ENCODE measurements at places on chromosomes 13 and 19.

GRCh38 chr19:3024509-3024869, 4.6 kb downstream of the TLE2 start:
- no peak for ATAC-seq

- ATAC-seq: peak; percentile 85
These were observed 8.4 kb upstream of the KCTD4 start for GRCh38 chr13:45209229-45209628.

DNA sequence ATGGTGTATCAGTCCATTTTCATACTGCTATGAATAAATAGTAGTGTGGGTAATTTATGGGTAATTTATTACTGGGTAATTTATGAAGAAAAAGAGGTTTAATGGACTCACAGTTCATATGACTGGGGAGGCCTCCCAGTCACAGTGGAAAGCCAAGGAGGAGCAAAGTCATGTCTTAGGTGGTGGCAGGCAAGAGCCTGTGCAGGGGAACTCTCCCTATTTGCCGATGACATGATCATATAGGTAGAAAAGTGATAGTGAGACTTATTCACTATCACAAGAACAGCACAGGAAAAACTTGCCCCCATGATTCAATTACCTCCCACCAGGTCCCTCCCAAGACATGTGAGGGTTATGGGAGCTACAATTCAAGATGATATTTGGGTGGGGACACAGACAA, 1137.7 kb downstream of the UQCRFS1 start:
- no peak for ATAC-seq

DNA sequence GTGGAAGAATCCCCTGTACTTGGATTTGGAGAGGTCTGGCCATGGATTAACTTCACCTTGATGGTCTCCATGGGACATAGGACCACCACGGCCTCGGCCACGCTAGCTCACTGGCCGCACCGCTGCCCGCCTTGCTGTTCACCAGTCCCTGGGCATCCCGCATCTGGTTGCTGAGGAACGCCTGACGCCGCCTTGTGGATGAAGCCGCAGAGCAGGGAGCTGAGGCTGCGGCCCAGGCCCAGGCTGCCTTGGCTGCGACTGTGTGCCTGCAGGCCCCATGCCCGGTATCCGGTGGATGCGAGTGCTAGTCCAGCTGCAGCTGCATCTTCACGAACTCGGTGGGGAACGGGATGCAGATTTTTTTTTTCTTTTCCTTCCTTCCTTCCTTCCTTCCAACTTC, 1407.1 kb downstream of the UQCRFS1 start:
- no peak for ATAC-seq

GRCh38 chr13:110983241-110983640, 68.4 kb upstream of the ANKRD10 start:
- ATAC-seq: no peak

DNA sequence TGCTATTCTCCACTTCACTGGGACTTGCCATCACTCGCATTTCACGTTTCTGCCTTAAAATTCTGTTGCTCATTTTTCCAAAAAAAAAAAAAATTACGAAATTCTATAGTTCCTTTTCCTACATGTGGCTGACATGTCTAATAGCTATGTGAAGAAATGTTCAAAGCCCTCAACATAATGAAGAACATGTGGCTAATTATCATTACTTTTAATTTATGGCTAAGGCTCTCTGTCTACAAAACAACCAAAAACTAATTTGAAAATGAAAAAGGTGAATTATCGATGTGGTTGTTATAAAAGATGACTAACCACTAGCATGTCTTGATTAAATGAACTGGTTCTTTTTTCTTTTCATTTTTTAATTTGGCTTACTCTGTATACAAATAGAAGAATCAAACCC, 940.0 kb downstream of the EFNB2 start:
- no peak for ATAC-seq

GRCh38 chr13:72415817-72416216, 311.6 kb downstream of the MZT1 start:
- no peak for ATAC-seq

DNA sequence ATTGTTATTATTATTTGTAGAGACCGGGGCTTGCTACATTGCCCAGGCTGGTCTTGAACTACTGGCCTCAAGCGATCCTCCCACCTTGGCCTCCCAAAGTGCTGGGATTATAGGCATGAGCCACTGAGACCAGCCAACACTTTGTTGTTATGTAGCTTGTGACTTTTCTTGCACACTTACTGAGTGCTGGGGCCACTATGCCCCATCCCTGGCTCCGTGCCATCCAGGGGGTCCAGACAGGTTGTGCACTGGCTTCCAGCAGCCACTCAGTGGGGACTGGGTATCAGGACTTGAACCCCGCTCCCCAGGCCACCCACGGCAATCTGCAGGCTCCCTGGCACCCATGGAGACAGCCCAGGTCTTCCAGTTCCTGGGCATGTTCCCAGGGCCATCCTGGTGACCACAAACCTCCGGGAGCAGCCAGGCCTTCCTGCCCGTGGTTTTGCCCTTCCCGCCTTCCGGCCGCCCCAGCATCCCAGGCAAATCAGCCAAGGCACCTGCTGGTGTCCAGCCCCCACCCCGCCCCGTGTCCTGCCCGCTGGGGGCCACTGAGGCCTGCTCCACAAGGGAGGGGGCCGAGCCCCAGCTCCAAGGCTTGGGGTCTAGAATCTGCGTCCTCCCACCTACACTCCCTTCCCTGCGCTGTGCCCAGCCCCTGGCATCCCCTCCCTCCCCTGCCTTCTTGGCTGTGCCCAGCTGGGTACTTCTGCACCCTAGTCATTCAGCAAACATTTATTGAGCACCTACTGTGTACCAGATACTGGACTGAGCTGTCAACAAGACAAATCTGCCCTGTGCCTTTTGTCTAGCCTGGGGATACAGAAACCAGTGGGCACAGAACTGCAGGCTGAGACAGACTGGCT, 23.7 kb upstream of the SEMA6B start:
- ATAC-seq: no peak

DNA sequence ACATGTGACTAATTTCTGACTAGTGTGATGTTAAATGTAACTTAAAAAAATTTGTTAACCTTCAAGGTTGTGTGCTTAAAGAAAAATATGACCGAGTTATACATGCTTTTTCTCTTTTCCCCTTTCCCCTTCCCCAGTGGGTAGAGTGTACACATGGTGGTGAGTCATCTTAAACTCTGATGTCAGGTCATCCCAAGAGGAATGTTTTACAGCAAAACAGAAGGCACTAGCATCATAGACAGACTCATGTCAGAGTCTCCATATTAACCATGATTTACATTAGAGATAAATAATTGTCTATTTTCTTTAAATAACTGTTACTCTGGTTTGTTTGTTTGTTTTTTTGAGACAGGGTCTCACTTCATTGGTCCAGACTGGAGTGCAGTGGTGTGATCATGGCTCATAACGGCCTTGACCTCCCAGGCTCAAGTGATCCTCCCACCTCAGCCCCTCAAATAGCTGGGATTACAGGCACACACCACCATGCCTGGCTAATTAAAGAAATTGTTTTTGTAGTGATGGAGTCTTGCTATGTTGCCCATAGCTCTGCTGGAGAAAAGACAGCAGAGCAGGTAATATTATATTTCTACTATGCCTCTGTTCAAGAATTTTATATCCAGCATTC, 160.4 kb upstream of the PCDH9 start:
- ATAC-seq: no peak

- ATAC-seq: peak; percentile 98
These were observed 28.4 kb upstream of the ATP12A start for GRCh38 chr13:24651718-24652345.

- no peak for ATAC-seq
These were observed 33.1 kb downstream of the ZNF44 start for GRCh38 chr19:12261554-12261953.

DNA sequence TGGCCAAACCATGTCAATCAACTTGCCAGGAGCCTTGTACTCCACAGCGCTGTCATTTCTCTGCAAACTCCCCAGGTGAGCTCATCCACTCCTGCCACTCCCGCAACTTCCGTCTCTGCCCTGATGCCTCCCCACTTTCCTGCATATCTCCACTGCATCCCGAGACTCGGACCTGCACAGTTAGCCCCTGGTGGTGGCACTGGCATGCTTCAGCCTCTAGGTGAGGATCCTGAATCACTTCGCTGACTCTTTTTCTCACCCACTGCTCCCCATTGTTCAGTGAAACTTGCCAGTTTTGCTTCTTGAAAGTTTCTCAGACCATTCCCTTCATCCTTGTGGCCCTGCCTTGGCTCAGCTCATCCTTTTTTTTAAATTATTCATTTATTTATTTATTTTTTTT, 3.4 kb upstream of the CTU1 start:
- peak; percentile 5 for ATAC-seq

DNA sequence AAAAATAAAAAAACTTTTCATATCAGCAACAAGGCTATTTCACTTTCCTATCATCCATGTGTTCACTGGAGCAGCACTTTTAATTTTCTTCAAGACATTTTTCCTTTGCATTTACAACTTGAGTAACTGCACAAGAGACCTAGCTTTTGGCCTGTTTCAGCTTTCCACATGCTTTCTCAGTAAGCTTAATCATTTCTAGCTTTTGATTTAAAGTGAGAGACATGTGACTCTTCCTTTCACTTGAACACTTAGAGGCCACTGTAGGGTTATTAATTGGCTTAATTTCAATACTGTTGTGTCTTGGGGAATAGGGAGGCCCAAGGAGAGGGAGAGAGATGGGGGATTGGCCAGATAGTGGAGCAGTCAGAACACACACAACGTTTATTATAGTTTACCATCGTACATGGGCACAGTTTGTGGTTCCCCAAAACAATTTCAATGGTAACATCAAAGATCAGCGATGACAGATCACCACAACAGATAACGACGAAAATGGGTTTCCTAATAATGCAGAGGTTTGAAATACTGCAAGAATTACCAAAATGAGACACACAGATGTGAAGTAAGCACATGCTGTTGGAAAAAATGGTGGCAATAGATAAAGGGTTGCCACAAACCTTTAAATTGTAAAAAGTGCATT, 117.6 kb downstream of the GGACT start:
- ATAC-seq: no peak

- ATAC-seq: peak; percentile 24
These were observed 22.6 kb downstream of the SAE1 start for GRCh38 chr19:47153266-47153665.

DNA sequence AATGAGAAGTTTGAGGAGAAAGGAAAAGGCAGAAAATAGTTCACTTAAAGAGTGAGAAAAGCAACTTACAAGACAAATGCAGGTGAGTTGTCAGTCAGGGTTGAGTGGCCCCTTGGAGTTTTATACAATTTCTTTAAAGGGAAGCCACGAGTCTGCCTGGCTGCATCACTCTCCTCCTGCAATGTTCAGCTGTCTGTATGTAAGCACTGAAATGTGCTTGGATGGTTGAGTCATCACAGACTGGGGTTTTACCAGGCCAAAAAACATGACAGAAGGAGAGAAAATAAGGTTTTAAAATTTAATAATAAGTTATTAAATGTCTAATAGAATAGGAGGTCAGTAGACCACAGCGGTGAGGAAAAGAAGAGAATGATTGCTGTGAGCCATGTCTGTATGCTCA, 51.0 kb upstream of the FGF14 start:
- ATAC-seq: no peak

GRCh38 chr19:55370305-55370988, at the start of gene IL11:
Gene IL11 (minus strand): TSS chr19:55370463. CDS start chr19:55370310, 153 bp downstream.
- ATAC-seq: no peak

DNA sequence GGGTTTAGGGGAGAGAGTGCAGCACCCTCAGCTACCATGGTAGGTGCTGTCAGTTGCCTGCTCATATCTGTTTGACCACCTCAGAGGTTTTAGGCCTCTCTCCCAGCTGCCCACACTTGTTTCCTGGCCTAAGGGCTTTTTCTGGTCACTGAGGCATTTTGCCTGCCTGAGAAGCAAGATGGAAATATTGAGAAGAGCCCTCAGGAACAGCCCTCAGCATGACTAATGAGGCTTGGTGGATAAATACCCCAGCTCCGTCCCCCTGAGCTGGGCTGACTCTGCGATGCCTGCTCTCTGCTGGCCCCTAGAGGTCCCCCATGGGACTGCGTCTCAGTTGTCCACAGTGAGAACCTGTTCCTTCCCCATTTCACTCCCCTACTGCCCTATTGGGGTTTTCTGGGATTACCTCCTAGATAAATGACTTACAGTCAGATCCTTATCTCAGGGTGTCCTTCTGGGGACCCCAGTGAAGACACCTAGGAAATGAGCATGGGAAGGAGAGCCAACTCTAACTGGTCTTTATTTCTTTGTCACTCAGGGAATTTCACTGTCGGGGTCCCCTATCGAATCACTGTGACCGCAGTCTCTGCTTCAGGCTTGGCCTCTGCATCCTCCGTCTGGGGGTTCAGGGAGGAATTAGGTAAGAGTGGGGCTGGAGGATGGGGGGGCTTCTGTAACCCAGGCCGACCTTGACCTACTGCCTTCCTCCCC, 13.3 kb downstream of the PALM3 start:
- ATAC-seq: peak; percentile 73

- ATAC-seq: no peak
These were observed 108.5 kb upstream of the C1QTNF9B start for GRCh38 chr13:24005755-24006281.

DNA sequence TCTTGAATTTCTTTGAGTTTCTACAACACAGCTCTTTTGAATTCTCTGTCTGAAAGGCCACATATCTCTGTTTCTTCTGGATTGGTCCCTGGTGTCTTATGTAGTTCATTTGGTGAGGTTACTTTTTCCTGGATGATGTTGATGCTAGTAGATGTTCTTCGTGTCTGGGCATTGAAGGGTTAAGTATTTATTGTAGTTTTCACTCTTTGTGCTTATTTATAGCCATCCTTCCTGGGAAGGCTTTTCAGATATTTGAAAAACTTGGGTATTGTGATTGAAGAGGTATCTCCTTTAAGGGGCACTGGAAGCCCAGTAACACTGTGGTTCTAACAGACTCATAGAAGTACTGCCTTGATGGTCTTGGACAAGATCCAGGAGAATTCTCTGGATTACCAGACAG, 338.5 kb upstream of the SPRY2 start:
- no peak for ATAC-seq

DNA sequence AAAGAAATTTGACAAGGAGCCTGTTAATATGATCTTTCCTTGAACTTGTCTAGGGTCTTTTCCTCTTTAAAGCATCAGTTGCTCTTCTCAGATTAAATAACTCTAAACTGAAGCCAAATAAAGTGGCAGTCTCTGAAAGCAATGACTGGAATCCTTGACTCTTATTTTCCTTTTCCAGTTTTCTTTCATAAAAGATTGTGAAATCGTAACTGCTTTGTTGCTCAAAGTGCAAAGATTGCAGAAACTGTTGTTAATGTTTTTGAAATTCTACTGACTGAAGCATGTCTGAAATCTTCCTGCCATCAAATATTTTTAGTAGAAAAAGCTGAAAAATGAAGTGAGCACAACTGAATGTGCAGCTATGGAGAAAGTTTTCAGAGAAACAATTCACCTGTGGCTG, 1.9 kb downstream of the NHLRC3 start:
- no peak for ATAC-seq

- no peak for ATAC-seq
These were observed 81.7 kb upstream of the DOCK9 start for GRCh38 chr13:99059498-99060075.

GRCh38 chr13:47859165-47859564, 141.9 kb downstream of the SUCLA2 start:
- no peak for ATAC-seq

DNA sequence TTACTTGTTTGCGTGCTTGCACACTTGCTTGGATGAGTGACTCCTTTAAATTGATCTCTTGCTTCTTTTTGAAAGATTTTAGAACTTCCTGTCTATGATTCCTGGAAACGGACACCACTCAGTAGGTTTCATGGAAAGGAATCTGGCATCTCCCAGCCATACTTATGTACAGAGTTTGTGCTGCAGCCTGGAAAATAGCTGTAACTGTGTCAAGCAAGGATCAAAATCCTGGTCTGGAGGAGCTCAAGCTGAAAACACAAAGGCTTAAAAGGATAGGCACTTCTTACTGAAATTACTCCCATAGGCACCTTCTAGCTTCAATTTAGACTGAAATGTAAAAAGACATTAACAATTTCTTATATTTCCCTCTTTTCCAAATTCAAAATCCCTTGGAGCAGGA, 1.4 kb upstream of the FREM2 start:
- ATAC-seq: no peak
